ENCODE measurements at places on chromosomes 5 and 9.

- ATAC-seq, result peak; percentile 86
Measured at GRCh38 chr9:109012009-109012875, 1.1 kb downstream of the CTNNAL1 start.

GRCh38 chr5:82657033-82657699, 379.0 kb upstream of the RPS23 start:
- no peak for ATAC-seq

DNA sequence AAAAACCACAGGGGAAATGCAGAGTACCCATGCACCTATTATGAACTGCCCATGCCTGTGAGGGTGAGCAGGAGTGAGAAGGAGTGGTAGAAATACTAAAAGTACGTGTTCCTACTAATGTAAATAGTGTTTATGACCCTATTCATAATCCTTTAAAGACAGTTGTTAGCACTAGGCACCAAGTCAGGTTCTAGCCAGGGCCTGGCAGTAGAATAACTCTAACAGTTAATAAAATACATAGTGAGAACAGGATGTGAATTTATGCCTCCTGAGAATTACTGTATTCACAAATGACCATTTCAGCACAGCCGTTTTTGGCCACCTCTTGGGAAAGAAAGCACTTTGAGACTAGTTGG, 103.2 kb upstream of the TARS1 start:
- ATAC-seq, result peak; percentile 47

DNA sequence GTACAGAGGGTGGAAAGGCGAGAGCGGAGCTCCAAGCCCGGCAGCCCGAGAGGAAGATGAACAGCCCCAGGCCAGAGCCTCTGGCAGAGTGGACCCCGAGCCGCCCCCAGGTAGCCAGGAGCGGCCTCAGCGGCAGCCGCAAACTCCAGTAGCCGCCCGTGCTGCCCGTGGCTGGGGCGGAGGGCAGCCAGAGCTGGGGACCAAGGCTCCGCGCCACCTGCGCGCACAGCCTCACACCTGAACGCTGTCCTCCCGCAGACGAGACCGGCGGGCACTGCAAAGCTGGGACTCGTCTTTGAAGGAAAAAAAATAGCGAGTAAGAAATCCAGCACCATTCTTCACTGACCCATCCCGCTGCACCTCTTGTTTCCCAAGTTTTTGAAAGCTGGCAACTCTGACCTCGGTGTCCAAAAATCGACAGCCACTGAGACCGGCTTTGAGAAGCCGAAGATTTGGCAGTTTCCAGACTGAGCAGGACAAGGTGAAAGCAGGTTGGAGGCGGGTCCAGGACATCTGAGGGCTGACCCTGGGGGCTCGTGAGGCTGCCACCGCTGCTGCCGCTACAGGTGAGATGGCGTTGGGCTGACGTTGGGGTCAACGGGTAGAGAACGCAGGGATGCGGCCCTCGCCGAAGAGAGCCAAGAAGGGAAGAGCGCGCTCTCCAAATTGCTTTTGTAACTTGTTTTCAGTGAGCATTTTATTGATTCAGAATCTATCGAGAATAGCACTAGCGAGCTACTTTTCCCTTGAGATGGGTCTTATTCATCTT, at the start of gene PTGER4:
Gene PTGER4 (plus strand): TSS at position 3 of the 769 bp plus-strand sequence. CDS start 1,079 bp downstream, outside the sequence.
- peak; percentile 25 for ATAC-seq

DNA sequence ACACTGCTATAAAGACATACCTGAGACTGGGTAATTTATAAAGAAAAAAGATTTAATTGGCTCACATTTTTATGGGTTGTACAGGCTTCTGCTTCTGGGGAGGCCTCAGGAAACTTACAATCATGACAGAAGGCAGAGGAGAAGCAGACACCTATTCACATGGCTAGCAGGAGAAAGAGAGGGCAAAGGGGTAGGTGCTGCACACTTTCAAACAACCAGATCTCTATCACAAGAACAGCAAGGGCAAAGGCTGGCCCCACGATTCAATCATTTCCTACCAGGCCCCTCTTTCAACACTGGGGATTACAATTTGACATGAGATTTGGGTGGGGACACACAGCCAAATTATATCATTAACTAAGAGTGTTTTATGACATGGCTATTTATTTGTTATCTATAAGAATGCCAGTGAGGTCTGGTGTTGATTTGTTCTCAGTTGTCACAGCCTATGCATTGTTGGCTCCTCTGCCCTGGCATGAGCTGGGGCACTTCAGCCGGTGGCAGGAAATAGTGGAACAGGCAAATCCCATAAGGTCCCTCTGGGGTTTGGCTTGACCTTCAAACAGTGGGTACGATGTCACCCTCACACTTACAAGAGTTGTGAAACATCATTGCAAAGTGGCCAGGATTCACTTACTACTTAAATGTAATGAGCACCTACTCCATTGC, 44.1 kb downstream of the SPARC start:
- ATAC-seq, result no peak

DNA sequence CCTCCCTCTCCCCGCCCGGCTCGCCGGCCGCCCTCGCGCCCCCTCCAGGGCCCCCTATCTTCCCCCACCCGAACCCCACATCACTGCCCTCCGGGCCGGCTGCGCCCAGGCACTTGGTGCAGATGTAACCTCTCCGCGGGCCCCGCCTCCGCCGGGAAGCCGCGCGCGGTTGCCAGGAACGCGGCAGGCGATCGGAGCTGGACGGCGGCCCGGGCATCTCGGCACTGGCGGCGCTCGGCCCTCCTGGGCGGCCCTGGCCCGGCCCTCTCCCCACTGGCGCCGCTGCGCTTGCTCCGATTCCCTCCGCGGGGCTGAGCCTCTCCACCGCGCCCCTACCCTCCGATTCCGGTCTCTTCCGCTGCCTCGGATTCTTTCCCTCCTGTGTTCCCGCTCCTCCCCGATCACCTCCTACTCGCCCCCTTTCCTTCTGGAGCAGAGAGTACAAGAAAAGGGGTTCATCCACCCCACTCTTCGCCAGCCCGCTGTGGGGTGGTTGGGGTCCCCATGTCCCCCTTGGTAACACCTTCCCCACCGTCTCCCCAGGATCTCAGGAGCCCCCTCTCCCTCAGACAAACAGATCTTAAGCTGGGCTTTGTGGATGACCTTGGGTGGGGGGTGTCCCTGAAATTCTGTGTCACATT, 70.6 kb downstream of the C9orf50 start:
- ATAC-seq, result peak; percentile 60

DNA sequence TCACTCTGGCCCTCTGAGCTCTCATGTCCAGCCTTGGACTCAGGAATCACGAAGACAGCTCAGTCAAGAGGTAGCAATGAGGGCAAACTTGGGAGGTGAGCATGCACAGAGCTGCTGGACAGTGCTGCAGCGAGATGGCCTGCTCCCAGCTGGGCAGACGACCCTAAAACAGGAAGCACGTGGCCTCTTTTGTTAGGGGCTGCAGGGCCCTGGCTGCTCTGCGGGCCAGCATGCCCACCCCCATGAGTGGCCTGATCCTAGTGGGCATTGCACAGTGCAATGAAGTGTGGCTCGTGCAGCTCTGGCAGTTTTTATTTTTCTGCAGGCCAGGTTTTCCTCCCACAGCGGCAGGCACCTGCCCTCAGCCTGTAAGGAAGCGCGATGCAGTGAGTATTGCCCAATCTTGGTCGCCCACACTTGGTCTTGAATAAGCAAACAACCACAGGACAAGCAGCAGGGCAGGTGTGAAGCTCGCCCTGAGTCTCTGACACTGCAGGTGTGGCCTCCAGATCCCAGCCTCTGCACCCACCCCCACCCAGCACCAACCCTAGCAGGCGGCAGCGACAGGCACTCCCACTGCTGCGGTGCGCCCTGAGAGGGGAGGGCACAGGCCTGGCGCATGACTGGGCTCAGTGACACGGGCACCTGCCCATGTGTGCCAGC, 60.8 kb downstream of the SEMA4D start:
- peak; percentile 72 for ATAC-seq

- peak; percentile 56 for ATAC-seq
Measured at GRCh38 chr9:97923529-97924108, 1.3 kb upstream of the TRMO start.

- ATAC-seq, result no peak
Measured at GRCh38 chr9:14797435-14797834, 74.9 kb upstream of the CER1 start.

- ATAC-seq, result no peak
Measured at GRCh38 chr5:133974142-133974541, 5.7 kb upstream of the C5orf15 start.

DNA sequence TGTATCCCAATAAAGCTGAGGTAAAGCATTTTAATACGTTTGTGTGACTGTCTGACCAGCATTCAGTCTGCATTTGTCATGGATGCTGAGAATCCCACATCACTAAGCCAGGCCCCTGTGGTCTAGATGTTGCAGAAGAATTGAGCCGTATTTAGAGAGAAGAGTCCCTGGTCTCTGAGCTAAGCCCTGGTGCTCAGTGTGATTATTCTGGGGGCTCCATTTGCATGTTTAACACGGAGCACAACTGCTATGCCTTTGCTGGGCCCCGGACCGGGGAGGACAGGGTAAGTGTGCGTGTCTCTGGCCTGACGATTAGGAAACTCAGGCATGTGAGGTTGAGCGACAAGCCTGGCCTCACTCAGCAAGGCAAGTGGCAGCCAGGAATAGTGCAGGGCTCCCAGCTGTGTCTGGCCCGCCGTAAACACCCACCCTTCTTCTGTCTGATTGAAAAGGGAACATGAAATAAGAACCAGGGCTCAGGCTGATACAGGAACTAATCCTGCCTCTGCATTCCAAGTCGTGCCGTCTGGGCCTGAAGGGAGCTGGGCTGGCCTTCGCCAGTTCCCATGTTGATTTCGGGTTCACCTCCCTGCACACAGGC, 22.3 kb downstream of the FAM78A start:
- ATAC-seq, result no peak

DNA sequence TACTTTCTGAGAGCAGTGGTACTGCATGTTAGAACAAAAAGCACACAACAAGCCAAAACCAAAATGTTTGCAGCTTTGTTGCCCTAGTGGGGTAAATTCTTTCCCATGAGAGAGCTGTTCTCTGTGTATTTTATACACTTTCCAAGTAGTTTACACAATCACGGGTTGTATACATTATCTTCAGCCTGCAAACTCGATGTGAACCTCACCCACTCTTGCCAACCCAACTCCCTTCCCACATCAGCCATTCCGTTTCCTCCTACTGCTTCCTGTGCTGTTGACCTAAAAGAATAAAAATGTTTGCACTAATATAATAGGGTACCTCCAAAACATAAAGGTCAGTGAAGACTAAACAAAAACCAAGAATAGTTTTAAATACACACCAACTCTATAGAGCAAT, 47.0 kb downstream of the IQGAP2 start:
- no peak for ATAC-seq

DNA sequence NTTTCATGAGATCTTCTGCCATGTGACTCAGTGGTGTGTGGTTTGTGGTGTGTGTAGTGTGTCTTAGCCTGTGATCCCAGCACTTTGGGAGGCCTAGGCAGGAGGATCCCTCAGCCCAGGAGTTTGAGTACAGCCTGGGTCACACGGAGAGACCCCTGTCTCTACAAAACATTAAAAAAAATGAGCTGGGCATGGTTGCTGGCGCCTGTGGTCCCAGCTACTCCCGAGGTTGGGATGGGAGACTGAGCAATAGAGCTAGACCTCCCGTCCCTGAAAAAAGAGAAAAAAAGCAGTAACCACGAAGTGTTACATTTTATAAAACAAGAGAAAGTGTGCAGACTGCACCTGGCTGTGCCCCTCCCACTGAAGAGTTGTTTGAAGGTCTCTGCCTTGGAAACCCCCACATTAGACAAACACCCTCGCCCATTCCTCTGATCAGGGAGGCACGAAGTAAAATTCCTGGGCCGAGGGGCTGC, 21.2 kb upstream of the RNU6ATAC start:
- ATAC-seq, result no peak

GRCh38 chr5:1795506-1795905, 4.1 kb downstream of the MRPL36 start:
- no peak for ATAC-seq

DNA sequence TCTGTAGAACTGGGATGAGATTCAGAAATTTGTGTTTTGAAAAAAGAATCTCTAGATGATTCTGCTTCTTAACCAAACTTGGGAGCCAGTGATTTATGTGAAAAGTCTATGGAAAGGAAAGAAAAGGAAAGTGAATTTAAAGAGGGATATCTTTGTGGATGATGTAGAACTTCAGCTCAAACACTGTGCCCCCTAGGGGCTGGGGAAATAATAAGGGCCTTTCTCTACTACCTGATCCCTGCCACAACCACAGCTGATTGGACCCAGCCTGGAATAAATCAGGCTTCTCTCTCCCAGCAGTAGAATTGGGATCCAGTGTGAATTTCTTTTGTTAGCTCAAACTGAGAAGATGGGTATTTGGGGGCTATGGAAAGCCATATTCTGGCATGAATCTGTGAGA, 155.0 kb downstream of the PRELID2 start:
- no peak for ATAC-seq

GRCh38 chr5:150636391-150637244, 3.8 kb upstream of the SYNPO start:
- peak; percentile 32 for ATAC-seq
